Right forelimb (tissue), 1 donor: ENCODE measurements at places on chromosomes 5 and 9.
A peak's percentile ranks its signal among the peaks of the same experiment; 100 is the strongest.

DNA sequence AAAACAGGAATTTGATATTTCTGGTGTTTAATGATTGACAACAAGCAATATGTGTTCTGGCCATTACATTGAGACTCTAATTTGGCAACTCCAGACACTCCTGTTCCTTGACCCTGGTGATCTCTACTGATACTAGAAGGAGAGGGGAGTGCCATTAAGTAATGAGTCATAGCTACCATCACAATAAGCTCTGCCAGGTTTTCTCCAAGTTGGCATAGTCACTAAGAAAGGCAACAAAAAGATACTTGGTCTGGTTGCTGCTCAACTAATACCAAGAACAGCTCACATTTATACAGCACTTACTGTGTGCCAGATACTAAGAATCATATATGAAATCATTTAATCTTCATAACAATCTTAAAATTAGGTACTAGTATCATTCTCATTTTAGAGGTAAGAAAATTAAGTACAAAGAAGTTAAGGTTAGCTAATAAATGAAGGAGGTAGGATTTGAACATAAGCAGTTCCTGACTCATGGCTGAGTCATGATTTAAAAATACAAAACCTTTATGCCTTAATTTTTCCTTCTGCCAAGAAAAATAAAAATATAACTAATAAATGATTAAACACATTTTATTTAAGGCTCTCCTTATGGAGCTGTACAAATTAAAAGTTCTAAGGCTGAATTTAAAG, 19.9 kb upstream of the PRXL2C start:
- no peak for DNase-seq

DNA sequence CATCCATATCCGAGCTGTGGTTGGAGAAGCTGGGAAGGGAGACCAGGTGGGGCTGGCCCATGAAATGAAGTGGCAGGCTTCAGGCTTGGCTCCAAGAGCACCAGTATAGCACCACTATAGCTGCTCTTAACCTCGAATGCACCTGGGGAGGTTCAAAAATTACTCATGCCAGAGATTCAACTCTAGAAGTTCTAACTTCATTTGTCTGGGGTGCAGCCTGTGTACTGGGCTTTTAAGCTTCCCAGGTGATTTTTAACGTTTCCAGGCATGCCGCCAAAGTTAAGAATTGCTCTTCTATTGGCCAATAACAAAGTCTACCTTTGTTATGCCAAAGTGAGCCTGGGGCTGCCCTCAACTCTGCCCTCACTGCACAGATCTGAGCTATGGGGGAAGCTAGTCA, 458 bp downstream of the PRSS3 start:
- no peak for DNase-seq

- no peak for DNase-seq
Measured at GRCh38 chr9:114503522-114504340, 1.5 kb downstream of the WHRN start.

DNA sequence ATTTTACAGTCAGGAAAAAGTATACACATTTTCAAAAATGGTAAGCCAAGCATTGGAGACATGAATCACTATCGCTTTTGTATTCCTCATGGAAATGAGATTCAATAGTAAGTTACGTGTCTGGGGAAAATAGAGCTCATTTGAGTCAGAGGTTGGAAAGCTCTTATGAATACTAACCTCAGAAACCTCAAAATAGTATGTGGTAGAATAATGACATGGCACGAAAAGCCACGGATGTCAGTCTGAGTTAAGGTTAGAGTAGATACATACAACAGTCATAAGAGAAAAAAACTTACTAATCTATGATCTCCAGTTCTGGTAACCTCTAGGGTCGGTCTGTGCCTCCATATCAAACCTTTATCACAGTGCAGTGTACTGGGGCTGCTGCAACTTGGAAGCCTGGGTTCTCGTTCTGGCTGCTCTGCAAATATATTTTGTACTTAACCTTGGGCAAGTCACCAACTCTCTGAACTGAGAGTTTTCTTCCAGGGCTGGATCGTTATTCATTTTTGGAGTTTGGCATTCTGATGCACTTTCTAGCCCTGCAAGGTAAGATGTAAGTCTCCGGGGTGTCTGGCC, 31.8 kb downstream of the MAP1B start:
- DNase-seq, result no peak

DNA sequence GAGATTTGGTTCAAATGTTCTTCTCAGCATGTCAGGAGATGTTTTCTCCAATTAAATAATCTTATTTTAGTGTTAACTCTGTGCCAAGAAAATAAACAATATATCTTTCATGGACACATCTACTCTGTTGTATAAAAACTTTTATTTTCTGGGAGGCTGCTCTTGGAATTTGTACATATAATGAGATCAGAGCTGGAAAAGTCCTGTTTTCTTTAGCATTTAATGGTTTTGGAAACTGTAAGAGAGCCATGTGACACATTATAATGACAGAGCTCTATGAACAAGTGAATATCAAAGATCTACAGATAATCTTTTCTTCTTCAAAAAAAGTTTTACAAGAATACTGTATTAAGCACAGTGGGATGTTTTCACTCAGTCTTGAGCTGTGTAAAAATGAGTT, 48.8 kb downstream of the FOXD1 start:
- DNase-seq, result no peak

DNA sequence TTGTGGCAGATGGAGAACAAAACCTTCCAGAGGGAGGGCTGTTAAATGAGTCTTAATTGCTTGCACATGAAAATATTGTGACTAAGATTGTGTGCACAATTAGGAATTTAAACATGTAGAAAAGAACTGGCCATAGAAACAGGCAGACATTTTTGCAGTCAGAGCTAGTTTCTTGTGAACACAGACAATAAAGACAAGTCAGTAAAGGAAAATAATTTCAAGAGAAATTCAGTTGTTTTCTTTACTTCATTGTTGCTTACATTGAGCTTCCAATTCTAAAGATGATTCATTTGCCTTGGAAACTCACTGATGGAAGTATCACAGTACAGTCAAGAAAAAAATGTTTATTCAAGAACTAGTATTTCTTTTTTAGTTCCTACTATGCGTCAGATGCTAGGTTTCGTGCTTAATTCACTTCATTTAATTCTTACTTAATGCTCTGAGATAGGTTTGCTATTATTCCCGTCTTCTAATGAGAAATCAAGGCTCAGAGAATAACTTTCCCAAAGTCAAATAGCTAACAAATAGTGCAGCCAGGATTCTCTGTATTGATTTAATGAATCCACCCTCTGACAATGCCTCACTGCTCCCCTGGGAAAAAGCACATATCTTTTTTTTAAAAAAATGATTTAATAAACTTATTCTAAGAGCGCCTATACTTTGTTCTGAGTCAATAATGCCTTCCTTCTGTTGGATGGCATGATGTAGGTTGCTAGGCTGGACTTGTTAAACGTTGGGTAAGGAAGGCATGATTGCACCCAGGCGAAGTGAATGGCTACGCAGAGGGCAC, 581.4 kb downstream of the RAB3C start:
- DNase-seq, result no peak

GRCh38 chr9:110641293-110641692, 27.3 kb upstream of the MUSK start:
- DNase-seq, result no peak

- no peak for DNase-seq
Measured at GRCh38 chr5:78920604-78921003, 64.5 kb downstream of the ARSB start.

DNA sequence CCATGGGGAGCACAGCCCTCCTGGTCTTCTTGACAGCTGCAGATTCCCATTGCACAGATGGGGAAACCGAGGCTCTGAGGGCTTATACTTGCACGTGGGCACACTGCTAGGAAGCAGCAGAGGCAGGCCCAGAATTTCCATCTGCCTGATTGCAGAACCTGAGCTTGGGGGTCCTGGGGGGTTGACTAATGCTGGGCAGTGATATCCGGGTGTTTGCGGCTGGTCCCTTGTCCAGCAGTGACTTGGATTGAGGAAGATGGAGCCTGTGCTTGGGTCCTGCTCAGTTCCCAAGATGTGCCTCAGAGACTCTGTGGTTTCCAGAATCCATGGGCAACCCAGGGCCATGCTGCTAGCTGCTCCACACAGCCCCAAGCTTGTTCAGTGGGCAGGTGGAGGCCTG, 91.2 kb downstream of the PHF2 start:
- DNase-seq, result no peak

DNA sequence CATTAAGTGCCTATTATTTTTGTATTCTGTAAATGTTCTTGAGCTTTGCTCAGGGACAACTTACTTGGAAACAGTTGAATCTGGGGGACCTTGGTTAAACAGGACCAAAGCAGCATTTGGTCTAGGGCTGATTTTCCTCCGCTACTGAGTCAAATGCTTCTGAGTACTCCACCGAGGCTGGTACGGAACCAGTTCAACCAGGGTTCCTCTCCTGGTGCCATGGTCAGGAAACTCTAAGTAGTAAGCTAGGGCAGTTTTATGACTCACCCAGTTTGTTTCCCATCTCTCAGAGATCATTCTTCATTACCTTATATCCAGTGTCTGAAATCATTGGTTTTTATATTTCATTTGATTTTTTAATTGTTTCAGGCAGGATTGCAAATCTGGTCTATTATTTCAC, 111.9 kb upstream of the TNFAIP8 start:
- no peak for DNase-seq

- peak; percentile 19 for DNase-seq
Measured at GRCh38 chr5:170486371-170486770, 17.4 kb upstream of the KCNIP1 start.

DNA sequence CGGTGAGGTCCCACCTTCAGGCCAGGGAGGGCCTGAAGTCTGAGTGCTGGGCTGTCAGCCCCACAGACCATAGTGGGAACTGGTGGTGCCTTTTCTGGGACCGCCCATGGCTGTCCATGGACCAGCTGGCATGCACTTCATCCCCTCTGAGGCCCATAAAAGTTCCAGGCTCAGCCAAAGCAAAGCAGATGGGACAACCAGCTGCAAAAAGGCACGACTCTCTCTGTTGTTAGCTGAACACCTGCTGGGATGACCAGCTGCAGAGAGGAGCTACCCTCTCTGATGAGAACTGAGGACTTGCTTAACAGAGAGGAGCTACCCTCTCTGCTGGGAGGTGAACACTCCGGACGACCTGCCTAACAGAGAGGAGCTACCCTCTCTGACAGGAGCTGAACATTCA, 844.3 kb upstream of the DMAC1 start:
- DNase-seq, result peak; percentile 45

GRCh38 chr5:137666461-137666850, 69.4 kb downstream of the KLHL3 start:
- DNase-seq, result no peak

GRCh38 chr5:1568201-1568979, 44.6 kb upstream of the LPCAT1 start:
- no peak for DNase-seq

DNA sequence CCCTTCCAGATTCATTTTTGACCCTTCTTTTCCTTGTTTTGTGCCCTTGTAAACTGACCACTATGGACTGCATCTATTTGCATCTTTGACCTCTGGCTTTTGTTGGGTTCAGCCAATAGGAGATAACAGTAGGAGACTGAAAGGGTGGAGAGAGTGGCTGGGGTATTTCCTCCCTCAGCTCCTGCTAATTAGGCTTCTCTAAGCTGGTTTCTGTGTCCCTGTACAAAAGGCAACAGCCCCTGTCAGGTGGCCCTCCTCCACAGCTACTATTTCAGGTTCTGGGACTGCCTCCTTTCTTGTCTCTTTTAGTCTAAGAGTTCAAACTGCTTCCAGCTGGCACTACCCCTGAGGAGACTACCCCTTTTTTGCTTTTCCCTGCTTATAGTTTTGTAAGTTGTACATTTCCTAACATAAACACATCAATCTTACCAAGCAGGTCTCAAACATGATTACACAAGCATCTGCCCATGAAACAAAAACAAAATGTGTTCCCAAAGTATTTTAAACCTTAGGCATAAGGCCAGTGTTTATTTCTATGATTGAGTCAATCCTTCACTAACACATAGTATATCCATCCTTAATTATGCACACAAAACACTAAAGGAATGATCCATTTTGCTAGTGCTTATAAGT, 262.0 kb upstream of the TRPM3 start:
- DNase-seq, result no peak

- DNase-seq, result no peak
Measured at GRCh38 chr5:59760785-59761348, 132.7 kb downstream of the PDE4D start.

- no peak for DNase-seq
Measured at GRCh38 chr5:154653418-154653763, 101.8 kb upstream of the LARP1 start.

GRCh38 chr5:159864885-159865691, 51.2 kb upstream of the ADRA1B start:
- no peak for DNase-seq

DNA sequence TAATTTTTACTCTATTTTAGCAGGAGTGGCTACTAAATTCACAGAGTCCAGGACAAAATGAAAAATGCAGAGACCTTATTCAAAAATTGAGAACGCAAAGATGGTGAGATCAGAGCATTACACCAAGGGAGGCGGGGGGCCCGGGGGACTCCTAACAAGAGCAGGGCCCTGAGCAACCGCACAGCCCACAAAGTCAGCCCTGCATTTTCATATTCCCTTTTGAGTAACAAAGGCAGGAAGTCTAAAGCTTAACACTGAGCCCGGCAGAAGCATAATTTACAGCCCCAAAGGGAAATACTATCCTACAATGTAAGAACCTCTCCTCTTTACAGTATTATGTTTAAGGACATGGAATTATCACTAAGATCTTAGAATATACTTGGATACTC, 69.4 kb downstream of the TLE1 start:
- DNase-seq, result no peak

DNA sequence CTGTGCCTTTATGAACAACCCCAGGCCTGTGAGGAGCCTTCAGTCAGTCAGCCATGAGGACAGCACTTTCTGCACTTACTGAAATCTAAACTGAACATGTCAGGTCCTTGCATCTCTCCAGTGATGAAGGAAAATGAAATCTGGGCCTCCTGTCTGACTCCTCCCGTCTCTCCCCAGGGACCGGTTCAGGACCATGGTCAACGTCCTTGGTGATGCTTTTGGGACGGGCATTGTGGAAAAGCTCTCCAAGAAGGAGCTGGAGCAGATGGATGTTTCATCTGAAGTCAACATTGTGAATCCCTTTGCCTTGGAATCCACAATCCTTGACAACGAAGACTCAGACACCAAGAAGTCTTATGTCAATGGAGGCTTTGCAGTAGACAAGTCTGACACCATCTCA, 77.0 kb upstream of the PLPP6 start:
- DNase-seq, result no peak

- DNase-seq, result no peak
Measured at GRCh38 chr5:23405316-23406068, 101.9 kb upstream of the PRDM9 start.

DNA sequence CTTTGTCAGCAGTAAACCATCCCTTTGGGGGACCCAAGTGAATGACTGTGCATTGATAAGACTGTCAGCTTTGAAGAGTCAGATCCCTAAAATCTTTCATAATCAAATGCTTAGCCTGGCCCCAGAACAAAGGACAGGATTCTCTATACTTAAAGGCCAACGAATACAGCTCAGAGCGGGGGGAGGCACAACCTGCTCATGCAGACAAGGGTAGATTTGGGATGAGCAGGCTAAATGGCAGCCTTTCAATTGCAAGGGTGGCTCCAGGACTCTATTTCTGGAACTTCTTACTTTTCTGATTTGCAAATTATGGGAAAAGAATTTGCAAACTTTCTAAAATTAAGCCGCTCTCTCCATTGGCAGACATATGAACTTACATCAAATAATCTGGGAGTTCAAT, 66.4 kb downstream of the ELL2 start:
- no peak for DNase-seq
